ENCODE measurements at places on chromosomes 3 and 15.

DNA sequence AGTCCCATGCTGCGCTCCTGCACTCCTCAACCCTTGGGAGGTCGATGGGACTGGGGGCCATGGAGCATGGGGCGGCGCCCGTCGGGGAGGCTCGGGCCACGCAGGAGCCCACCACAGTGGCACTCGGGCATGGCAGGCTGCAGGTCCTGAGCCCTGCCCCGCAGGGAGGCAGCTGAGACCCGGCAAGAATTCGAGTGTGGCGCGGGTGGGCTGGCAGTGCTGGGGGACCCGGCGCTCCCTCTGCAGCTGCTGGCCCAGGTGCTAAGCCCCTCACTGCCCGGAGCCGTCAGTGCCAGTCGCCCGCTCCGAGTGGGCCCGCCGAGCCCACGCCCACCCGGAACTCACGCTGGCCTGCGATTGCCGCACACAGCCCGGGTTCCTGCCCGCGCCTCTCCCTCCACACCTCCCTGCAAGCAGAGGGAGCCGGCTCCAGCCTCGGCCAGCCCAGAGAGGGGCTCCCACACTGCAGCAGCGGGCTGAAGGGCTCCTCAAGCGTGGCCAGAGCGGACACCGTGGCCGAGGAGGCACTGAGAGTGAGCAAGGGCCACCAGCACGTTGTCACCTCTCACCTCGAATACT is 200.3 kb downstream of the ROBO2 start:
- DNase-seq = no peak

DNA sequence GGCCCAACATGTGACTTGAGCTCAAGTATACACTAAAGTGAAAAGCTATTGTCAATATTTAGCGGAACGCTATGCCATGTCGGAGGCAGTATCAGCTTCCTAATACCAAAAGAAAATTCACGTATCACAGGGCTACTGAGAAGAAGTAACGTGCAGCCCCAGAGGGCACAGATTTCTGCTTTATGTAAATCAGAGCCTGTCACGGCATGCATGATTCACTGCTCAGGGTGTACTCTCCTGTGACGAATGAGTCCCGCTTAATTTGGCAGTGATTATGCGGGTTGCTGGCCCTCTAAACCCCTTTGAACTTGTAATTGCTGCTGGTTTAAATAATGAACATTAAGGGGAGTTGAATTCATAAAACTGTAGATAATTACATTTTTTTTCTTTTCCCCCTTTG is 85.3 kb downstream of the MEIS2 start:
- DNase-seq = no peak

DNA sequence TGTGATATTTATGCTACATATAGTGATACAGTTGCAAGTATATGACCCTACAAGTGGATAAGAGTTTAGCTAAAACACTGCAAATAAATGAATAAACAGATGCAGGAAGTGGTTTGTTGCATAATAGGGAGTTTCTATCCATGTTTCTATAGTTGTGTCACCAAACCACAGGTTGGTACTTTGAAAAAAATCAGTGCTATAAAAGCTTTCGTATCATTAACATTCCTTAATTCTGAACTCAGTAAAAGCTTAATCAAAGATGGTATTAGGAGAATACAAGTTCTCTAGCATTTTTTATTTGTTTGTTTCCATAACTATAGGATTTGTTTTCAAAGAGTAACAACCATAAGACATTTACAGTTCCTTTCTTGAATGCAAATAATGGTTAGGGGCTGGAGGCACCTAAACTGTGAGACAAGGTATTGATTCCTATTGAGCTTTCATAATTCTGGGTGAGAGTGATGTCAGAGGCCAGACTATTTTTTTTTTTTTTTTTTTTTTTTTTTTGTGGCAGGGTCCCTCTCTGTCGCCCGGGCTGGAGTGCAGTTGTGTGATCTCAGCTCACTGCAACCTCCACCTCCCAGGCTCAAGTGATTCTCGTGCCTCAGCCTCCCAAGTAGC is 29.6 kb downstream of the CPOX start:
- no peak for DNase-seq

DNA sequence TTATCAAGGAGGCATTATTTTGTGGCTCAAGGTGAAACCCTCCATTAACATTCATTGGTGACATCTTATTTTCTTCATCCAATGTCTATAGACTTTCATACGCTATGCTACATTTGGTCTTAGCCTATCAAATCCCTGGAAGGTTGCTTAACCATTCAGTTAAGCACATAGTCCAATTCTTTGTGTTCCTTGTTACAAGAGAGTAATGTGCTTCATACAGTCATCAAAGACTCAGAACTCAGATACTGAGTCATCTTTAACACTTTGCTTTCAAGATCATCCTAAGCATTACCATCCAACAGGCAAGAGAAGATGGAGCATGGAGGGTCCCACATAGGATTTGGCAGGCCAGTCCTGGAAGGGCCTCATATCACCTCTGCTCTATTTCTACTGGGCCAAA is 1202.1 kb downstream of the ROBO1 start:
- DNase-seq = no peak

- no peak for DNase-seq
Measured at GRCh38 chr3:143224716-143225115, 105.1 kb downstream of the CHST2 start.

- no peak for DNase-seq
Measured at GRCh38 chr15:94579286-94579685, 347.9 kb downstream of the MCTP2 start.

- no peak for DNase-seq
Measured at GRCh38 chr3:4008205-4008604, 209.0 kb downstream of the LRRN1 start.

DNA sequence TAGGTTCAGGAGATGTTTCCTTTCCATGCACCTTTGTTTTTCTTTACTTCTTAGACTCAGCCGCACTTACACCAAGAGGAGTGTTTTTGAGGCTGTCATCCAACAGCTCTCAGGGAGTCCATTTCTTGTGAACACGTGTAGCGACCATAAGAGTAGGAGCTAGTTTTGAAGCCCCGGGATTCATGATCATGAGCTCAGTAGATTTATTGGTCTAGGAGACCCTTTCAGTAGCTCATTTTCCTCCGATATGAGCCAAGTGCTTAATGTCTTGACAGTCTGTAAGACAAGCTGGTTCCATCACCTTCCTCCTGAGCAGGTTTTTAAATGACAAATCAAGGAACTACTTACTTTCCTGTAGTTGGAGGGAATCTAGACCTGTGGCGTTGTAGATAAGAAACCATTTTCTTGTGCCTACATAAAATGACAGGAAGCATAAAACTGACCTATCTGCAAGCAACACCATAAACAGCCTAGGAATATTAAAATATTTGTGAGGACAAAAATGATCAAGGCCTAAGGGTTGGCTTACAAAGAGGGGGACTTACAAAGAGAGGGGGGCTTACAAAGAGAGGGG is 172.6 kb upstream of the BHLHE40 start:
- no peak for DNase-seq

DNA sequence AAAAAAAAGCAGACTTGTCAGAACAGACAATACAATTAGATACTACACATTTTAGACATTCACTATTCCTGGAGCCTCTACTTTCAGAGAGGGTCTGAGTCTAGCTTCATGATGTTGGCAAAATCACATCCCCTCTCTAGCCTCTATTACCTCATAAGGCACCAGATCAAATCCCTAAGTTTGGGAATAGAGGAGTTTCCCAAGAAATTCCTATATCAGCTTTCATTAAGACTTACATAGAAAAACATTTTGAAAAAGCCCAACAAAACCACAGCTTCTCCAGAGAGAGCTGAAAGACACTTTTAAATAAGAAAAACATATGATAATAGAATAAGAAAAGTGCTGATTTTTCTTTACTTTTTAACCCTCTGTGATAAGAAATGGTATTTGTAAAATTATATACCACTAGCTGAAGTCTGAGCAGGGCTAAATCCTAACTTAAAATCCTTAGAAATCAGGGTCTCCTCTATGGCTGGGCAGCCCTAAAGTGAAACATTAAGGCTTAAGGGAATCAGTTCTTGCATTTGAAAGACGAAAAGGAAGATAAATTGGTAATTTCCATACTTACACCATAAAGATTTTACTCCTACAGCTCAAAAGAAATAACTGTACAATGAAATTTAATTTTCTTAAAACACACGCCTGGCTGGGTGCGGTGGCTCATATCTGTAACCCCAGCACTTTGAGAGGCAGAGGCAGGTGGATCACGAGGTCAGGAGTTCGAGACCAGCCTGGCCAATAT is 4.3 kb downstream of the TBC1D2B start:
- DNase-seq = no peak

DNA sequence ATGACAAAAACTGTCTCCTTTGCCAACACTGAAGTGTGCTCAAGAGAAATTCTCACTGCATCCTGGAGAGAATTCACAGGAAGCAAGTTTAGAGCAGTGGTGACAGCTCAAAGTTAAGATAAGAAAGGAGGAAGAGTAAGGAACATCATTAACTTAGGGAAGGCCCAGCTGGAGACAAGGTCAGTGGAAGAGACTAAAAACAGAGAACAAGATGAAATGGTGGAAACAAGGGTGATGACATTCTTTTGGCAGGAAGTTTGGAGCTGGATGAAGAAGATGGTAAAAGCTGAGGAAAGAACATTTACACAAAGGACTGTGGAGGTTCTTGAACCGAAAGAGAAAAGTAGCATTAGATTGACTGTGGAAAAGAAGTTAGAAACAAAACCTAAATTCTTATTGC is 6.7 kb upstream of the SUCLG2 start:
- no peak for DNase-seq

- no peak for DNase-seq
Measured at GRCh38 chr3:11534011-11534792, 109.5 kb downstream of the VGLL4 start.

DNA sequence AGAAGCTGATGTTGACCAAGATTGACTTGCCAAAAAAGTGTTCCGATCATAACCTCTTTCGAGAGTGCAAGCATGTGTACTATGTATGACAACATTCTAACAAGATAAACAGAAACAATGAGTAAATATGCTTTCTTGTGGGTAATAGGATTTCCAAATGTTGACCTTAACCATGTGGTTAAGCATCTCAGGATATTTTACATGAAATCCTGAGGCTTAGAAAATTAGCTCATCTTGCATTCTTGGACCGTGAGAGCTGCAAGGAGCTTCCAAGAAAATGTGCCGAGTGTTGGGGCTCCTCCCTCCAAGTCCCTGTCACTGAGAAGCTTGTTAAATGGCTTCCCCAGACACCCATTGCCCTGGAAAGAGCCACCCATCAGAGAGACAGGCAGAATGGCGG is 50.1 kb downstream of the C3orf20 start:
- DNase-seq = no peak

DNA sequence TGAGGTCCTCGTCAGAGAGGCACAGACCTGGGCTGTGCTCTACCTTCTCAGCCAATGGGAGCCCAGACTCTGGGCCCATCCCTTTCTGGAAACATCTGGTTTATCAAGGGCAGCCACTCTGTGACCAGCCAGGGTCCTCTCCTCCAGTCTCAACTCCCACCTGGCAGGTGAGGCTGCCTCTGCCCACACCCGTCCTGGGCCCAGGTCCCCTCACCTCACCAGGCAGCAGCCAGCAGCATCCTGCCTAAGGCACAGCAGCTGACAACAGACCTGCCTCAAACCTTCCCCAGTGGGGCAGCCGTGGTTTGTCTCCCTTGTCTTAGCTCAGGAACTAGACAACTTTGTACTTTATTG is 8.7 kb upstream of the VIPR1 start:
- DNase-seq = no peak

DNA sequence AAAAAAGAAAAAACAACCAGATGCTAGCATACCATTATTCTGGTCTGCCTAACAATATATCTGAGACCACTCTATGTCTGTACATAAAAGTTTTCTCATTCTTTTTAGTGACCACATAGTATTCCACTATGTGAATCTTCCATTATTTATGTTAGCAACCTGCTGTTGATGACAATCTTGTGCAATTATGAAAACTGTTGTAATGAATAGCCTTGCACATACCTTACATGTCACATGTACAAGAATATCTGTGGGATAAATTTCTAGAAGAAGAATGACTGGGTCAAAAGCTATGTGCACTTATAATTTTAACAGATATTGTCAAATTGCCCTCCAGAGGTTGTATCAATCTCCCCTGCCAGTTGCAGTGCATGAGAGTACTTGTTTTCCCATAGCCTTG is 62.5 kb downstream of the ARHGAP31 start:
- DNase-seq = no peak

- DNase-seq = no peak
Measured at GRCh38 chr3:108037770-108038169, 53.1 kb downstream of the CD47 start.

All from left lung (tissue), 14 donors.